Stimulated activated CD8-positive, alpha-beta memory T cell treated with anti-CD3 and anti-CD28 coated beads, Interleukin-4, amount 100 ng/mL, for 1 hour (primary cell): ENCODE measurements at places on chromosomes 1 and 21.

- DNase-seq = no peak
Observed at GRCh38 chr1:183585038-183585437, 5.2 kb downstream of the NCF2 start.

- no peak for DNase-seq
Observed at GRCh38 chr21:38631206-38631605, 132.9 kb upstream of the ERG start.

DNA sequence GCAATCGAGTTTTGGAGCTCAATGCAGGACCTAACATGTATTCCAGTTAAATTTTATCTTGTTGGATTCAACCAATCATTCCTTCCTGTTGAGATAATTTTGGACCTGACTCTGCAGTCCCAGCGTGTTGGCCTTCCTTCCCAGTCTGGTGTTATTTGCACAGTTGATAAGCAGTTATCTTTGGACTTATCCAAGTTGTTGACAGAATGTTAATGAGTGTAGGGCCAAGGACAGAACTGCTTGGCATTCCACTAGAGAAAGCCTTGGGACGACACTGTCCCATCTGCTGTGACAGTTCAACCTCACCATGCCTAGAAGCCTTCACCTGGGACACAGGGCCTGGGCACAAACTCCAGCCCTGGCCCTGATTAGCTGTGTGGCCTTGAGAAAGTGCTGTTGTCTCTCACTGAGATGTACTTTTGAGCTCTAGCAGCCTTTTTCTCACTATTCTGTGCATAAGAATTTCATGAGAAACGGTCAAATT lies 104.1 kb upstream of the SLC25A33 start:
- DNase-seq = no peak

- DNase-seq = no peak
Observed at GRCh38 chr1:39751595-39751994, 12.9 kb downstream of the PPIE start.

DNA sequence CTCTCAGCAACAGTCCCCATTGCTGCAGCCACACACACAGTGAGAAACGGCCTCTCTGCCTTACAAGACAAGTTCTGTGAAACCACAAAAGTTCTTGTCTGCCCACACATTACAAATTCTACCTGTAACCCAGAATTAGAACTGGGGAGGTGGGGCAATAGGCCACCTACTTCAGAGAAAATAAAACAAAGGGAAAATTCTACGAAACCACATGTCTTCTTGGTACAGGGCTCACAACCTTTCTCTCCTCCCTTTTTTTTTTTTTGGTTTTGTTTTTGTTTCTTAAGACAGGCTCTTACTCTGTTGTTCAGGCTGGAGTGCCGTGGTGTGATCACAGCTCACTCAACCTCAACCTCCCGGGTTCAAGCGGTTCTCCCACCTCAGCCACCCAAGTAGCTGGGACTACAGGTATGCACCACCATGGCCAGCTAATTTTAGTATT lies 30.2 kb downstream of the LPAR3 start:
- DNase-seq = no peak

DNA sequence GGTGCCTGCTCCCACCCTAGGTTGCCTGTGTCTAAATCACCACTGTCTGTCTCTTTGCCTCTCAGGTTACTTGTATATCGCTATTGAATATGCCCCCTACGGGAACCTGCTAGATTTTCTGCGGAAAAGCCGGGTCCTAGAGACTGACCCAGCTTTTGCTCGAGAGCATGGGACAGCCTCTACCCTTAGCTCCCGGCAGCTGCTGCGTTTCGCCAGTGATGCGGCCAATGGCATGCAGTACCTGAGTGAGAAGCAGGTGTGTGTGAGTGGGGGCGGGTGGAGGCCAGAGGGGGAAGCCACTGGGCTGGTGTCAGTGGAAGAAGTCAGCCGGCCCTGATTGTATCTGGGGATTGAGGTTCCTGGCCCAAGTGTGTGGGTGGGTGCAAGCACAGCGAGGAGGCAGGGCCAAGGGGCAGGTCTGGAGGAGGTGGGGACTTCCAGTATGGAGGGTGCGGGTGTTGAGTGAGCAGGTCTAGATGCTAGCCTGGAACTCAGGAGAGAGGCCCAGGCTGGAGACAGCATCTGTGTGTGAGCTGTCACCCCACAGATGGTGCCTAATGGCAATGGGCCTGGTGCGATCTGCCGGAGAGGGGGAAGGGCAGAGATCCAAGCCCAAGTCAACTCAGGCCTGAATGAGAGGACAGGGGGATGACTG lies 17.2 kb downstream of the TIE1 start:
- DNase-seq = no peak

DNA sequence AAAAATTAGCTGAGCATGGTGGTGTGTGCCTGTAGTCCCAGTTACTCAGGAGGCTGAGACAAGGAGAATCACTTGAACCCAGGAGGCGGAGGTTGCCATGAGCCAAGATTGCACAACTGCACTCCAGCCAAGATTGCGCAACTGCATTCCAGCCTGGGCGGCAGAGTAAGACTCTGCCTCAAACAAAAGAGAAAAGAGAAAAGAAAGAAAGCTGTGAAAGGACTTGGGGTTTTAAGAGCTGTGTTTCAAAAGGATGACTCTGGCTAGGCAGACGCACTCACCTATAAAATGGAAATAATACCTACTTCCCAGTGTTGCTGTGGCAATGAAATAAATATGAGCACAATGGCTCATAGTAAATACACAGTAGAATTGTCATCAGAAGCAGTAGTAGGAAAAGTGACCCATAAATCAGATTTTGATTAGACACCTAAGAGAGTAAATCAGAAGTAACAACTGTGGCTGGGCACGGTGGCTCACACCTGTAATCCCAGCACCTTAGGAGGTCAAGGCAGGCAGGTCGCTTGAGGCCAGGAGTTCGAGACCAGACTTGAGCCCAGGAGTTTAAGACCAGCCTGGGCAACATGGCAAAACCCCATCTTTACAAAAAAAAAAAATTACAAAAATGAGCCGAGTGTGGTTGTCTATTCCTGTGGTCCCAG lies 45.9 kb upstream of the PUM1 start:
- no peak for DNase-seq

DNA sequence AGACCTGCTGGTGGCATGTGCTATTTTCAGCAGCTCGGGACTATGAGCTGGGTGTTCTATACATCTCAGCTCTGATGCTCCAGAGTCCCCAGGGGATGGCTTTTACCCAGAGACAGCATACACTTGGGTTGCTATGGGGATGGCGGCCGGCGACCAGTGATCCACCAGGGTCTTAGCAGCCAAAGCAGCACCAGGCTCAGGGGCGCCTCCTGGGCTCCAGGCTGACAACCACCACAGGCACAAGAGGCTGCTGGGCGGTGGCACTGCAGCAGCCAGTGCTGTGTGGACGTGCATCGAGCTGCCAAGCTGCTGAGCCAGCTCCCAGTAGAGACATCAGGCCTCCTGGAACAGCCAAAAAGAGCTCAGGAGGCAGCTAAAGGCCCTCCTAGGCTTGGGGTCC lies 37.6 kb upstream of the CLSTN1 start:
- no peak for DNase-seq

- DNase-seq = no peak
Observed at GRCh38 chr1:147384804-147385203, 142.3 kb downstream of the CHD1L start.

- no peak for DNase-seq
Observed at GRCh38 chr1:31700468-31701090, 3.2 kb downstream of the COL16A1 start.

GRCh38 chr1:116918714-116919357 lies 9.1 kb downstream of the PTGFRN start:
- DNase-seq = no peak

- DNase-seq = no peak
Observed at GRCh38 chr1:162997499-162998285, 71.5 kb upstream of the RGS4 start.

- no peak for DNase-seq
Observed at GRCh38 chr1:117594261-117594990, 11.4 kb upstream of the TENT5C start.

- no peak for DNase-seq
Observed at GRCh38 chr1:187415065-187415464, 586.3 kb downstream of the PLA2G4A start.

DNA sequence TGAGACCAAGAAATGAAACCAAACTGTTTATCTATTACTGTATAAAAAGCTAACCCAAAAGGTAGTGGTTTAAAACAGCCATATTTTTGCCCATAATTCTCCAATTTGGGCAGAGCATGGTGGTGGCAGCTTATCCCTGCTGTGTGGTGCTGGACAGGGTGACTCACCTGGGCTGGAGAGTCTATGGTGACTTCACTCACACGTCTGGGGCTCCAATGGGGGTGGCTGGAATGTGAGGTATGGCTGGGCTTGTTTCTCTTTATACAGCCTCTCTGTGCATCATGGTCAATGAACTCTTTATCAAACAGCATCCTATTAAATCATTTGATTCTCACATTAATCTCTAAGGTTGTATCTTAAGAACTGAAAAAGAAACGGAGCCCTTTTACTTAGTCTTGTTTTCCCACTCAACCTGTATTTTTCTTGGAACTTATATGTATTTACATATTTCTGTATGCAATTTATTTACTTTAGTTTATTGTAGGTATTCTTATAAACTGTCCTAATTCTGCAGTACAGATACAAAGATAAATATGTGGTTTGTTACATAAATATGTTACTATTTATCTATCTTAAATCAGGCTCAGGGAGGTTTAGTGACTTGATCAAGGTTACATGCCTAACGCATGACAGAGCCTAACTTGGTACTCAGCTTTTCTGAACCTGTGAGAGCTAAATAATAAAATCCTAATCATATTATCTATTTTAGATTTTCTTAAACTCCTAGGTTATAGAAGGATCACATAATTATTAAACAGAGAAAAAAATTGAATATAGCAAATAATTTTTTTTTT lies 37.5 kb upstream of the WLS start:
- no peak for DNase-seq

DNA sequence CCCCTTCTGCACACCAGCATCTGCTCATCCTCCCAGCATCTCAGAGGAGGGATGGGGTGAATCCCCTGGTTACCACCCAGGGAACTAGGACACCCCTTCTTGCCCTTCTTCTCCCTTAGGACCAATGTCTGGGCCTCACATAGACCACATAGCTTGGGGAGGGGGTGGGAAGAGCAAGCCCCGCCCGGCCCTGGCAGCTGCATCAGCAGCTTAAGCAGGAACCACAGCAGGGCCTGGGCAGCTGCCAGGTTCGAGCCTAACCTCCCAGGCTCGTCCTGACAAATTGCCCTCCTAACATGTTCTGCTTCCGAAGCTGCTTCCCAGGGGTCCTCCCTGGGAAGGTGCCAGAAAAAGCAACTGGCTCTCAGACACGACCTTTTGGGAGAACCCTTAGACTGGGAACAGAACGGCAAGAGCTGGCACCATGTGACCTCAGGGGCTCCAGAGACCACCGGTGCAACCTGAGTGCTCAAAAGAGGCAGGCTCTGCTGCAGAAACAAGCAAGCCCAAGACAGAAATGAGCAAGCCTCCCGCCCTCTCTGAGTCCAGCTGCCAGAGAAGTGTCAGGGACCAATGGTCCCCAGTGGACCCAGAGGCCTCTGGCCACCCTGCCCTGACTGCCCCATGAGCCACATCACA lies 18.4 kb upstream of the CLSTN1 start:
- no peak for DNase-seq

- DNase-seq = no peak
Observed at GRCh38 chr1:162456323-162456722, 41.3 kb upstream of the UHMK1 start.

- DNase-seq = no peak
Observed at GRCh38 chr1:193533853-193534252, 347.4 kb upstream of the B3GALT2 start.

- no peak for DNase-seq
Observed at GRCh38 chr21:42839271-42840231, 39.8 kb downstream of the WDR4 start.

DNA sequence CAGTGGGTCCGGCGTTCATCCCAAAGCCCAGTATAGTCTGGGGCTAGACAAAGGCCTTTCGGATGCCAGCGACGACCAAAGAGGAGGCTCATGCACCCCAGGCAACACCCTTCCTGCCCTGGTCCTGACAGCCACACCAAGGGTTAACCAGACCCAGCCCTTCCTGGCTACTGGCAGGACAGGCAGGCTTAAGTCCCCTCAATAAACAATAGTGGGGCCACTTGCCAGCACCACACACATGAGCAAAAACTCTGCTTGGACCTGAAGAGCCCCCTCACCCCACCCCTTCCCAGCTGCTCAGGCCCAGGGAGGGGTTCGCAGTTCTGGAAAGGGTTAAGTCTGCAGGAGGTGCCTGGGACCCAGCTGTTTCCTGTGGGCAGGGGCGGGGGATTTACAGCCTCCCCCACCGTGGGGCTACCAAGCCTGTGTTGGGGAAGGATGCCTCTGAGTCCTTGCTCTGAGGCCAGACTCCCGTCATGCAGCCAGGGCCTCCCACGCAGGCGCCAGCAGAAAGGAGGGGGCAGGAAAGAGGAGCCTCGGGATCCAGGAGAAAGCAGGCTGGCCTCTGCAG lies 18.2 kb downstream of the PHLDA3 start:
- DNase-seq = no peak

DNA sequence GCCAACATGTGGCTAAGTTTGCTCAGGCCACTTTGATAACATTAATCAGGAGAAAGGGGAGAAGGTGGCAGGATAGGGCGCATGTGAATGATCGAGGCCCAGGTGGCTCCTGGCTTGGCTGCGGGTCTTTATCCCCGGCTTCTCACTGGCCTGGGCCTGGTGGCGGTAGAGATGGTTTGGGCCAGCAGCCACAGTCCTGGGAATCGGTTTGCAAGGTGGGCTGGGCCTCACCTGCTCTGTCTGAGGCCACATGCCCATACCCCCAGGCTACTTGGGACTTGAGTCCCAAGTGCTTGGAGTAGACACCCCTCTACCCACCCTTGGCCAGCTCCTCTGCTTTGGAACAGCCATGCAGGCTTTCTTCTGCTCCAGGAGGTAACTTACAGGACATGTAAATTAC lies 49.7 kb upstream of the DISP3 start:
- DNase-seq = no peak

- no peak for DNase-seq
Observed at GRCh38 chr1:99748419-99748818, 18.0 kb downstream of the FRRS1 start.

- DNase-seq = no peak
Observed at GRCh38 chr1:115365738-115366137, 27.7 kb upstream of the NGF start.

DNA sequence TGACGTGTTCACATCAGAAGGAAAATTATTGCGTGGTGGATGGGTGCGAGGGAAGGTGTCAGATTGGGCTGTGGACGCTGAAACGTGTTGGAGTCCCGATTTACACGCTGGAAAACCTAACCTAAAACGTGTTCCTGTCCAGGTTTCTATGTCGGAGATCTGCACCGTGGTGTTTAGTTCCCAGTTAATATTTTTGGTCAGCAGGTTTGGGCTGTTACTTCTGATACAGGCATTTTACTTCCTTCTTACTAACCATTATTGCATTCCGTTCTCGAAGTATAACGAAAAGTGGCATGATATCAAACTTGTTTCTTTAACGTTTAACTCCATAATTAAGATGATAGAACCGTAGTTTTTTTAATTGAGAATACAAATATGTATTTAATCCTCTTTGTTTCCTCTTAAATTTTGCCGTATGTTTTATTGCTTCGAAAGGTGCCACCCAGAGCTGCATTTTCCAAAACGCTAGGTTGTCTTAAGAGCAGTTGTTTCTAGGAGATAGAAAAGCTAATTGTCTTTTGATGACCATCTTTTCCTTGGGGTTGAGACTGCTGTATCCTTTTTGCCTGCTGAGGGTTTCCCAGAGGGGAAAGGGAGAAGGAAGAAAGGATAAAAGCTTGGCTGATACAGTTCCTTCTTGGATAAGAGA lies 1.3 kb downstream of the ADARB1 start:
- no peak for DNase-seq
